T-helper 1 cell (primary cell): ENCODE measurements at places on chromosomes 12 and 14.

DNA sequence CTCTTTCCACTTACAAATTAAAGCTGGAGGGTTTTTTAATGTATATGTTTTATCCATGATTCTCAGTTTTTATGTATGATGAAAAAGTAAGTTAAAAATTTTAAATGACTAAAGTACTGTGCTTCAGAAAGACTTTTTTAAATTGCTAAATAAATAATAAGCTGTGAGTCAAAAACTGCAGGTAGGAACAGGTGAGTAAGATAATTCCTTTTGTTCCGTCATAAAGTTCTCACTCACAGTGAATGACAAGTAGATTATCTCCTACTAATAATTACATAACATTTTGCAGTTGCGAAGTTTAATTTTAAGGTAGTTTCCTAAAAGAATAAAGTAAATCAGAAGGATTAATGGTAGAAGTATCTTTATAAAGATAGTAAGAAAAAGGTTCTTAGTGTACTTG is 78.0 kb downstream of the PRKCH start:
- DNase-seq, result no peak

- DNase-seq, result no peak
Observed at GRCh38 chr14:44700694-44701093, 193.6 kb upstream of the FSCB start.

GRCh38 chr12:49298160-49298559 is 3.2 kb downstream of the PRPH start:
- no peak for DNase-seq

GRCh38 chr12:43964961-43965360 is 129.1 kb downstream of the TMEM117 start:
- no peak for DNase-seq

DNA sequence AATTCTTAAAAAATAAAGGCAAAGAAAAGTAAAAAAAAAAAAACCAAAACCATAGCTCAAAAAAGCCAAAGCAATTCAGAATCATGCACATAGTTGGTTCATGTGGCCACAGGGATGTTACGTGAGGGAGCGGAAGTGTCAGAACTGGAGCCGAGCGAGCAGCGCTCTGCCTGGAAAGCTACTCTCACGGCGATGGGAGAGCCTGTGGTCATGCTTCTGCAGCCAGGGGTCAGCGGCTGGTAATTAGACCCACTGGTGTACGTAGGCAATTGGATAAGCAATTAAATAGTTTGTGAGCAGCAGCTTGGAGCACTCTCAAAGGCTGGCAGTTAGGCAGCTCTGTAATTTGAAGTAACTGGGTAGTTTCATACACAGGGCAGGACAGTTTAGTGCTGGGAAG is 58.1 kb downstream of the TRHDE start:
- DNase-seq, result no peak

GRCh38 chr14:73269729-73270531 is 32.6 kb downstream of the PAPLN start:
- no peak for DNase-seq

GRCh38 chr12:29546000-29546399 is 48.5 kb upstream of the OVCH1 start:
- no peak for DNase-seq

DNA sequence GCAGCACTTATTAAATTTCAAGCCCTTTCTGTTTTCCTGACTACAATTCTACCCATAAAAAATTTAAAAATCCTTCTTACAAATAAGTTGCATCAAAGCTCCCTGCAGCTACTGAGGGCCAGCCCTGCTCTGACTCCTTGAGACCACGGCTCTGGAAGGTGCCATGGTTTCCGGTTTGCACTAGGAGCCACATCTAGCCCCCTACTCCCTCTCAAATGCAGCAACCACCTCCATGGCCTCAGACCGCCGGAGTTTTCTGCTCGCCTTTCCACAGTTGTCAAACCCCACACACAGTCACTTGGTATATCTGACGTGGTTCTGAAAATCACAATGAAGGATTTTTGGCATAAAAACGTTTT is 30.1 kb downstream of the P2RX4 start:
- no peak for DNase-seq

- DNase-seq, result no peak
Observed at GRCh38 chr14:28830115-28830534, 63.5 kb downstream of the FOXG1 start.

- DNase-seq, result no peak
Observed at GRCh38 chr12:91722072-91722471, 423.6 kb downstream of the BTG1 start.

DNA sequence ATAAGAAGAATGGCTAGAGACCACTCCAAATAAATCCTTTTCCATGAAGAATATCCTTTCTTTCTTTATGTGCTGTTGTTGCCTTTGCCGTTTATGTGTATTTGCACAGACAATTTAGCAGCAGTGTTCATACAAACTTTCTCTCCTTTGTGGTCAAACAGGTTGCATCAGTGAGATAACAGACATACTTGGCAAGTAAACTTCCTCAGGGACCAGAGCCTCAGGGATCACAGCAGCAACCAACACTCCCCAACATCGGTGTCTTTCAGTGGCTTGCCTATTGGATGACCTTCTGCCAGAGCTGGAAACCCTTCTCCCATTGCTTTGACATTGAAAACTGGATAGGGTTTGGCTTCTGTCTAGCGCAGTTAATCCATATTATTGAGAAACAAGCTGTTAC is 252.2 kb downstream of the BTG1 start:
- DNase-seq, result no peak

DNA sequence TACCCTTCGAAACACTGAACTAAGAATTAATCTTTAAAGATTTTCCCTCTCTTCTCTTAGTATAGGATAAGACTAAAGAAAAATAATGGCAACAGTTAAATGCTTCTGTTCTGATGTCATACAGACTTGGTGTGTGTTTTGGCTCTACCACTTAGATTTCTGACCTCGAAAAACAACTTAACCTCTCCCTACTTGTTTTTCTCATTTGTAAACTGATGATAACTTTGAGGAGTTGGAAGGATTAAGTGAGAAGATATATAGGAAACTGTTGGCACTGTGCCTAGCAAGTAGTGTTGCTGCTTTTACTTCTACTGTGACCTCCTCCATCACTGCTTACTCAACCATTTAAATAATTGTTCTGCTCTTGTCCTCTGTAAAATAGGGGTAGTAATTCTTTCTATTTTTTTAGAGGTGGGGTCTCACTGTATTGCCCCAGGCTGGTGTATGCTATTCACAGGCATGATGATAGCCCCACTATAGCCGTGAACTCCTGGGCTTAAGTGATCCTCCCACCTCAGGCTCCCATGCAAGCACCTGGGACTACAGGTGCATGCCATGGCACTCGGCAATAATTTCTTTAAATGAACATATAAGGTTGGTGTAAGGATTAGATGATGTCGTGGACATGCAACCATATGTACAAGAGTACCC is 22.4 kb downstream of the PALS1 start:
- no peak for DNase-seq

- no peak for DNase-seq
Observed at GRCh38 chr12:129681830-129682229, 222.0 kb downstream of the TMEM132D start.

DNA sequence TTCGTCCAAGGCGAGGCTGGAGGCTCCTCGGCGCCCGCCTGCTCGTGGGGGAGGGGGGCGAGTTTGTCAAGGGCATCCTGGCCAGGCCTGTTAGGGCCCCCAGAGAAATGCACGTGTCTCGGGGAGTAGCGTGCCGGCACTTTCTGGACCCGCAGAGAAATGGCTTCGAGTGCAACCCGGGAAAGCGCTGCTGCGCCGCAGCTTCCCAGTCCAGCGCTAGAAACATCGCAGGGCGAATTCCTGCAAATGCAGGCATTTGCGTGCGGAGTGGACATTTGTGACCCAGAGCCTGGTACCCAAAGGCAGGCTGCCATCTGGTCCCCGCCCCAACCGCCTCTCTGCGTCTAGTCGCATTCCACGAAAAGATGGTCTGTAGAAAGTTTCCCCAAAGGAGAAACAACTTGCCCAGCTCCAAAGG is 756 bp downstream of the LGR5 start:
- no peak for DNase-seq

- no peak for DNase-seq
Observed at GRCh38 chr12:123433615-123434014, 2.9 kb downstream of the RILPL2 start.

- no peak for DNase-seq
Observed at GRCh38 chr12:1642513-1642912, 13.5 kb downstream of the WNT5B start.

GRCh38 chr12:69671597-69671996 is 27.5 kb downstream of the BEST3 start:
- DNase-seq, result no peak

GRCh38 chr12:46908936-46909635 is 83.3 kb upstream of the SLC38A4 start:
- no peak for DNase-seq

- DNase-seq, result no peak
Observed at GRCh38 chr12:91935296-91935695, 210.3 kb downstream of the BTG1 start.

- no peak for DNase-seq
Observed at GRCh38 chr12:26935636-26936378, 2.0 kb downstream of the INTS13 start.

DNA sequence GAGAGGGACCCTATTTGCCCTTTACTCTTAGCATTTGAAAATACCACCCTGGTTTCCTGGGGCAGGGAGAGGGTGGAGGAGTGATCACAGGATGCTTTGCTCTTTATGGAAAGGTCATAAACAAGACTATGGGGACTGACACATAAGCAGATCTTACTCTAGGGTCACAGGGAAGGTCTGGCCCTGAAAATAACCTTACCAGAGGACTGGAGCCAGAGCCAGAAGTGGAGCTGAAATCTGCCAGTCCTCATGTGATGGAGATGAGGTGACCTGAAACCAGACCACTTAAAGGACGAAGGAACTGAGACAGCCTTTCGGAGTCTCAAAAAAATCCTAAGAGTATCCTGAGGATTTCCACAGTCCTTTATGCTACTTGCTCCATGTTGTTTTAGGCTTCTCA is 12.4 kb downstream of the PFKM start:
- no peak for DNase-seq

DNA sequence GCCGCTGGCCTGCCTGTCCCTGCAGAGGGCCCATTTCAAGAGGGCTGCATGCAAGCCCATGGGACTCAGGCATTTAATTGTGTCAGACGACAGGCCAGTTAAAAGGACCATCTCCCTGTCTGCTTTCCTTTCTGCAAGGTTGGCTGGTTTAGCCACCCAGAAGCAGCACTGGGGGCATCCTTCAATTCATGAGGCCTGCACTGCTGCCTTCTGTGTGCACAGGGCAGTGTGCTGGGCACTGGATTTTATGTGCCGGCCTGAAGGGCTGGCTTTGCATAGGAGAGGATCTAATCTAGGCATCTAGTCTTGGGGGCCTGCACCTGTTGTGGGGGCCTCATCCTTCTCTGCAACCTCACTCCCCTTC is 114.1 kb upstream of the FKBP4 start:
- no peak for DNase-seq

- no peak for DNase-seq
Observed at GRCh38 chr14:92397150-92397952, 74.4 kb downstream of the SLC24A4 start.

DNA sequence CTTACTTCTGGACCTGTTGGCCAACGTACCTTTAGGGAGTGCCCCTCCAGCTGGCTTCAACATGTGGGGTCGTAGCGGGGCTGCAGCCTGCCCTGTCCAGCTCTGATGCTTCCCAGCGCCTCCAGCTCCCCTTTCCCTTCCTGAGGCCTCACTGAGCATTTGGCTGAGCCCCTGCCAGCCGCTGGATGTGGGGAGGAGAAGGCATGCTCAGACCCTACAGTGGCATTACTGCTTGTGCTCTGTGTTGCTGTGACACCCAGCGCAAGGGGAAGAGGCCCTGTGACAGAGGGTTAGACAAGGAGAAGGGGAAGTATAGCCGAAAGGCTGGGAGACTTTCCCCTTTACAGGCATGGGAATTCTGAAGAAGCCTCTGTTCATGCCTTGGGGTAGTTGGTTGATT is 145.9 kb downstream of the PRKCH start:
- no peak for DNase-seq

- DNase-seq, result no peak
Observed at GRCh38 chr14:95547272-95547625, 12.4 kb downstream of the GLRX5 start.

DNA sequence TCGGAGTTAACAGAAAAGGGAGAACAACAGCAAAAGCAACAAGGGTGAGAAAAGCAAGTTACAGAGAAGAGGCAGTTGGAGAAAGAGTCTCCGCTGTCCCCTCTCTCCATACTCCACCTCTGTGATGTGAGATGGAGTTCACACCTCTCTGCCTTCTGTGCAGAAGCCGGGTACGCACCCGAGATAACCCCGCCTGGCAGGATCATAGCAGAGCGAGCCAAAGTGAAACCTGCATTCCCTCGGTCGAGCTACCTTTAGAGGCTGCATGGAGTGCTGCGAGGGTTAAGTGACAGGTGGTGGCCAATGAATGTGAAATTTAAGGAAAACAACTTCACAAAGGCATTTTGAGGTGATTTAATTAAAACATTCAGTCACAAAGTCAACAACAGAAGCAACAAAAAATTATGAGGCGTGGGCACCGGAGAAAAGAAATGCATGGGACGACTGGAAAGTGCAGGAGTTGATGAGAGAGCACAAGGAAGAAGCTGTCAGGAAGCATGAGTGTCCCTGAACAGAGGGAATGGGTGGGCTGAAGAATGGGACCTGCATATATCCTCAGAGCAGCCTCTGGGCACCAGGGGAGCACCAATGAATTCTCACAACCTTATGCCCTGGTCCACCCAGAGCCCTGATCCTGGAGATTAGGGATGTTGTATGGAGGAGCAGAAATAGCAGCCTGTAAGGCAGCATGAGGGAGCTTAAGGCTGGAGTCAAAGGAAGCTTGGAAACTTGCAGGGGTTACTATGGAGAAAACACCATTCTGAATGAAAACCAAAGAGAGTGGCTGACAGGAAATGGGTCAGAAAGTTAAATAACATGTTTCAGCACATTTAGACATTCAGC is 208.3 kb downstream of the EMP1 start:
- DNase-seq, result no peak

- DNase-seq, result no peak
Observed at GRCh38 chr12:127304751-127305725, 961.9 kb upstream of the TMEM132C start.

DNA sequence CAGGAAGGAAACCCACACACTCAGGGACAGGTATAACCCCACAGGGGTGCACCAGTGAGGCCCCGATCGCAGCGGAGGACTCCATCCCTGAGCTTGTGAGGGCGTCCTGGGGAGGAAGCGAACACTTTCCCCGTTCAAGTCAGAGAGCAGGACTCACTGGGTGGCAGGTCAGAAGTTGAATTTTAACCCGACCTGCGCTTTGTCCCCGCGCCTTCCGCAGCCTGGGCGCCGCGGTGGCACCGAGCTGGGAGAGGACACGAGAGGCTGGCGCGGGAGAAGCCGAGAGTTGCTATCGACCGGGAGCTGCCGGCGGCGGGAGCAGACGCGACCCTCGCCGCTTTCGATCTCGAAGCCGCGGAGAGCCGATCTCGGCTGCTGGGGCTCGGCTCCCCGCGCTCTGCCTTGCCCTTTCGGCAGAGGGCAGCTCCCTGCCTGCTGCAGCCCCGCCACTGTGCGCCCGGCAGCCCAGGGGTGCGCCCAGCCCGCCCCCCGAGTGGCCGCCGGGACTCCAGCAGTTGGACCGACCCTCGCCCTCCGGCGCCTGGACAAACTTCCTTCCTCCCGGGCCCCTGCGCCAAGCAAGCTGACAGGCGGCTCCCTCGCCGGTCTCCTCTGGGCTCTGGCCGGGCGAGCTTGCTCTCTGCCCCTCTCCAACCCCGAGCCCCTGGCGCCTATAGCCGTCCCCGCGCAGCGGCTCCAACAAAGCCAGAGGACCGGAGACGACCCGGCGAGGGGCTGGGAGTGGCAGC is 918 bp downstream of the LIN7A start:
- DNase-seq, result no peak
